ENCODE measurements at places on chromosomes 13 and 19.

DNA sequence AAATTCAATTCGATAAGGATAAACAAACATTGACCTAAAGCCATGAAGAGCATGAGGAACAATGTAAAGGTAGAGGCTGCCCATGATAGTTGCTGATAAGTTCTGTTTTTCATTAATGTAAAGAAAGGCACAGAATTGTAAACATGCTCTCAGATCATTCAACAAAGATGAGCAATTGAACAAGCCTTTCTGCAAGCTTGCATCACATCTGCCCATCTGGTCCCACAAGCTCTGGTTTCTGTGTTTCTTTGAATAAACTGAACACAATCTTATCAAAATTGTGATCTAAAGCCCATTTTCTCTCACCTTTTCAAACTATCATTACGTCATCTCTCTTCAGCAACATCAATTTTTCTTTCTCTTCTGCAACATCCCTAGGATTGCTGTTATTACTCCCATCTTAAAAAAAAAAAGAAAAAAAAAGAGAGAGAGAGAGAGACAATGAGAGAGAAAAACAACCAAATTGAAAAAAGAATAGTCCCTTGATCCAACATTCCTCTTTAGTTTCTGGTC is 487.2 kb upstream of the GPC6 start:
- no peak for DNase-seq

GRCh38 chr19:18418029-18418482 is 1.1 kb upstream of the SSBP4 start:
- peak; percentile 58 for DNase-seq

DNA sequence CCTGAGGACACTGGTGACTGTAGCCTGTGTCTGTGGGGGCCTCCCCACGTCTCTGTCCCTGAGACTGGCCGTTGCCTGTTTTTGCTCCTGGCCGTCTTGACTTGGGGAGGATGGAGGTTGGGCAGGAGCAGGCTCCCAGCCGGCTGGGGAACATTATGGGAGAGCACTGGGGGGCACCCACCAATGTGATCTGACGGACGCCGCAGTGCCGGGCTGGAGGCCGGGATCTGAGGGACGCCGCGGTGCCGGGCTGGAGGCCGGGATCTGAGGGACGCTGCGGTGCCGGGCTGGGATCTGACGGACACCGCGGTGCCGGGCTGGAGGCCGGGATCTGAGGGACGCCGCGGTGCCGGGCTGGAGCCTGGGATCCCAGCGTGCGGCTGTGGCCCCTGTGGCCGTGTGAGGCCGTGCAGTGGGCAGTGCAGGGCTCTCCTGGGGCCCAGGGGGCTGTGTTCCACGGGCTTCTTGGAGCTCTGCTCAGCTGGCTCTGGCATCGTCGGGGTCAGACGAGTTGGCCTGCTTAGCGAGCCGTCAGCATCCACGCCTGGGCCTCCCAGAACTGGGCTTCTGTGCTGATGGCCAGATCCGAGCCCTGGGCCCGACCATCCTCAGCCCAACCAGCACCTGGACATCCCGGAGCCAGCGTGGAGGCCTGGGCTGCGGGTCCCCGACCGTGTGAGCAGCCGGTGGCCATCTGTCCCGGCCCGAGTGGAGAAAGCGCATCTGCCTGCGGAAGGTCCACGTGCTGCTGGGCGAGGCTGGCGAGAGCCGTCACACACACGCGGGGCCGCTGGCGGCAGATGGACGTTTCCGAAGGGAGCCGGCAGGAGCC is 45.8 kb downstream of the GAS6 start:
- no peak for DNase-seq

DNA sequence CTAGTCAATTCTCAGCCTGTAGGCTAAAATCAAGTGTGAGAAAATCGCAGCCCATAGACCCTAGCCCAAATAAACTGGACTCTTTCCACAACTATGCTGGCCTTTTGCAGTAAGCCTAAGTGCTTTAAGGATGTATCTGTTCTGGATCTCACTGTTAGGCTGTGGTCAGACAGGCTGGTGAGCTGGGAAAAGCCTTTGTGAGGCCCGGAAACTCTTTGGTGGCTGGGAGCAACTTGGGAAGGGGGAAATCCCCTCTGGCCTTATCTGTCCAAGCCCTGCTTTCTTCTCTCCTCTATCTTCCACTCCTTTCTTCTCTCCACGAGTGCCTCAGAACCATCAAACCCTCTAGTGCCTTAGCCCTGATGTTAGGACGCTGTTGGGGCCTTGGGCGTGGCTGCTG is 135.4 kb downstream of the LACC1 start:
- no peak for DNase-seq

- DNase-seq = no peak
Measured at GRCh38 chr13:80962855-80963254, 621.9 kb upstream of the SPRY2 start.

GRCh38 chr19:7953060-7953459 is 9.6 kb upstream of the TIMM44 start:
- DNase-seq = peak; percentile 47

DNA sequence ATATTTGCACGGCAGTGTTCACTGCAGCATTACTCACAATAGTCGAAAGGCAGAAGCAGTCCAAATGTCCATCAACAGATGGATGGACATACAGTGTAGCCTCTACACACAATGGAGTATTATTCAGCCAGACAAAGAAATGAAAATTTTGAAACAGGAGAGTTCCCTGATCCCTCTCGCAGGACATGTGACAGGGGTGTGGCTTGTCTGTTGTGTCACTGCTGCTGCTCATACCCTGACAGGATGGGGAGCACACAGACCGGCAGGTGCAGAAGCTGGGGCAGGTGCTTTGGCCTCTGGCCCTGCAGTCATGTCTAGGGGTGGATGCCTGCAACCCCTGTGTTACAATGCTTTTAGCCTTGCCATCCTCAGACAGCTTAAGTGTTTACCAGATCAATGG is 204.3 kb downstream of the EFNB2 start:
- no peak for DNase-seq

- DNase-seq = no peak
Measured at GRCh38 chr13:68125087-68125480, 894.9 kb upstream of the PCDH9 start.

DNA sequence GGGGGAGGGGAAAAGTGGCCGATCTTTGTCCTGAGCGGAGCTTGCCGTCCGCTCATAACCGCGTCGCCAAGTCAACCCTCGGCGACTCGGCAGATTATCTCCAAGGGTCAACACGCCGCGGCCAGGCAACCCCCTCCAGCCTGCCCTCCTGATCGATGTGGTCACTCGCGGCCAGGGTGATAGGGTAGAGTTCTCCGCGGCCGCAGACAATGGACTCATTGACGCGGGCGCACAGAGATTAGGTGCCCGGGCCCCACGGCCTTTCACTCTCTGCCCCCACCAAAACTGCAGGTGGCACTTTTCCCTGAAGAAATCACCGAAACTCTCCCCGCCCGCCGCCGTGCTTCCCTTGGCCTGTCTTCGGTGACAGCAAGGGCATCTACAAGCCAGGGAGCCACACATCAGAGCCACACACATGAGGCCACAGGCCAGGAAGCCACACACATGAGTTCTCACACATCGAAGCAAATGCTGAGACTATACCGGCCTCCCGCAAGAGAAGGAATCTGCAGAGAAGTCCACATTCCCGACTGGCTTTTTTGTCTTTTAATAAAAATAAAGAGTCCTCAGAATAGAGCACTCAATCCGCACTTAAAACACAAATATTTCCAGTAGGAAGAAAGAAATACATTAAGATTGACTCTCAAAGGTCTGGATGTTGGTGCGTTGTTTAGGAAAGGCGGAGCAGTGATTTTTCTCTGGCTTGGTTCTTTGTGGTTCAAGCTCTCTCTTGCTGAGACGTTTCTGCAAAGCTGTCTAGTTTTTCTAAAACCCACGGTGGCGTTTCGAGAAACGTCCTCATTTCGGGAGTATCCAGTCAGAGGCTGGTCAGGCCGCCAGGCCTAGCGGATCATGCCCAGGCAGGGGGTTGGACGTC is 1.5 kb upstream of the PDX1 start:
- DNase-seq = no peak

DNA sequence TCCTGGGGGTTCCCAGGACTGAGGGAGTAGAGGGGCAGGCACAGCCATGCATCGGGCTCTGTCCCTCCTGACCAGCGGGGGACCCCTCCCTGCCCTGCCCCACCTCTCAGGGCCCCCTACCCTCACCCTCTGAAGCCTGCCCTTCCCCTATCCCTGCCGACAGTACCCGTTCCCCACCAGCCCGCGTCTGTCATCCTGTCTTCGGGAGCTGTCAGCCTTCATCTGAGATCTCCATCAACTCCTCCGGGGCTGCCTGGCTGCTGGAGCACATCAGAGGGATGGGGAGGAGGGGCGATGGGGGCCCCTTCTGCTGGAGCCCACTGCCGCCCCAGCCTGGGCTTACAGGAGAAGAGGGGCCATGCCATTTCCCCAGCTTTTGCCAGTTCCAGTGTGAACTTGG is 6.2 kb upstream of the SHD start:
- no peak for DNase-seq

DNA sequence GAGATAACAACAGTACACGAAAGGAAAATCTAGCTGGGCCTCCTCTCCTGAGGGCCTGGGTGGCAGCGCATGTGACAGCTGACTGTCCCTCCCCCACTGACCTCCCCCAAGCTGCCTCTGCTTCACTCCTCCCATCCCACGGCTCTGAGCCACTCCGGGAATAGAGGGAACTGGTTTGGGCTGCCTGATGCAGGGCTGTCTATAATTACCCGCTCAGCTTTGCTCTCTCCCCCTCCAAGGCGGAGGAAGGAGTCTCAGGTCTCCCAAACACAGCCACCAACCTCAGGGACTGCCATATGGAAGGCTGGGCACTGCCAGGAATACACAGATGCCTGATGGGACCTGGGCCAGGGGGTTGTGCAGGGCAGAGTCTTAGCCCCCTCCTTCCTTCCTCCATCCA is 7.9 kb downstream of the NAPA start:
- DNase-seq = no peak

- no peak for DNase-seq
Measured at GRCh38 chr19:51469162-51469561, 9.2 kb upstream of the CEACAM18 start.

DNA sequence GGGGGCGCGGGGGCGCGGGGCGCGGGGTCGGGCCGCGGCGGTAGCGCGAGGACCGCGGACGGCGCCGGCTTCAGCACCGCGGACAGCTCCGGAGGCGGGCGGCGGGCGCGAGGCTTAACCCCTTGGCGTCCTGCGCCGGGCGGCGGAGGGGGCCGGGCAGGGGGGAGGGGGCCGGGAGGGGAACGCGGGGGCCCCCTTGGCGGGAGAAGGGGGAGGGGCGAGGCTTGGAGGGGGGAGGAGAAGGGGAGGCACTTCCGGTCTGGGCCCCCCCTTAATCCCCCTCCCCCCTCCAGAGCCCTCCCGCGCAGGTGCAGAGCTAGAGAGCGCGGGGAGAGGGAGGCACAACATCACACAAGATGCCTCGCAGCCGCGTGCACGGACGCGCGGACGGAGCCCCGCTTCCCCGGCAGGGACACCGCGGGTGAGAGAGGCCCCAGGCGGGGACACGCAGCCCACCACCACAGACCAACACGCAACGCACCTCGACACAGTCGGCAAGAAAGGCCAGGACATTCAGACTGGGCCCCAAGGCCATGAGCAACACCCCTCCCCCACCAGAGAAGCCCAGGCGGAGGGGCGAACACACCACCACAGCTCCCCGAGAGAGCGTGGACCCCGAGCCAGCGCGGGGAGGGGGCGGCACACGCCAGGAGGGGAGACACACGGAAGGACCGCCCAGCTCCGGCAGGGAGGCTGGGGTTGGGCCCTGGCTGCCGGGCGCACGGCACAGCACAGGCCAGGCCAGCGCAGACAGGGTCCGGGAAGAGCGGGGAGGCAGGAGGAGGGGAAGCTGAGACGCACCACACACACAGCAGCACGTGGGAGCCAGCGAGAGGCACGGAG is 24.1 kb downstream of the SHANK1 start:
- peak; percentile 19 for DNase-seq

DNA sequence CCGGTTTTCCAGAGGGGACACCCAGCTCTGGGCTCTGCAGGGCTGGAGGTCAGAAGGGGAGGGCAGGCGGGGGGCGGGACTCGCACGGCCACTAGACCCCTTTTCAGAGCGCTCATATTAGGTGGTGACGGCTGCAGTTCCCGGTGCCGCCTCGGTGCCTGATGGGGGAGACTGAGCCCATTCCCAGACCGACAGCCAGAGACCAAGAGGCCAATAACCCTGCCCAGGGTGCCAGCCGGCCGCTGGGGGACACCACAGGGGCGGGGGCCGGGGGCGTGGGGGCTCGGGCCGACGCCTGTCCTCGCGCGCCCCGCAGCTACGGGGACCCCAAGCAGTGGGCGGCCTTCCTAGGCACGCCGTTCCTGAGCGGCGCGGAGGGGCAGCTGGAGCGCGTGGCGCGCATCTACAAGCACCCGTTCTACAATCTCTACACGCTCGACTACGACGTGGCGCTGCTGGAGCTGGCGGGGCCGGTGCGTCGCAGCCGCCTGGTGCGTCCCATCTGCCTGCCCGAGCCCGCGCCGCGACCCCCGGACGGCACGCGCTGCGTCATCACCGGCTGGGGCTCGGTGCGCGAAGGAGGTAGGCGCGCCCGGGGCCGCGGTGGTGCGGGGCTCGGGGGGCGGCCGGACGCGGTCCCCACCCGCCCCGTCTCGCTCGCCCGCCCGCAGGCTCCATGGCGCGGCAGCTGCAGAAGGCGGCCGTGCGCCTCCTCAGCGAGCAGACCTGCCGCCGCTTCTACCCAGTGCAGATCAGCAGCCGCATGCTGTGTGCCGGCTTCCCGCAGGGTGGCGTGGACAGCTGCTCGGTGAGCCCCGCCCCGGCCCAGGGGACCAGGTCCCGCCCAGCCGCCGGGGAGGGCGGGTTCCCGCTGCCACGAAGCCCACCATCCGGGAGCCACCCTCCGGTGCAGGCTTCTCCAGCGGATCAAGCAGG is 2.4 kb downstream of the TIMM13 start:
- DNase-seq = no peak

DNA sequence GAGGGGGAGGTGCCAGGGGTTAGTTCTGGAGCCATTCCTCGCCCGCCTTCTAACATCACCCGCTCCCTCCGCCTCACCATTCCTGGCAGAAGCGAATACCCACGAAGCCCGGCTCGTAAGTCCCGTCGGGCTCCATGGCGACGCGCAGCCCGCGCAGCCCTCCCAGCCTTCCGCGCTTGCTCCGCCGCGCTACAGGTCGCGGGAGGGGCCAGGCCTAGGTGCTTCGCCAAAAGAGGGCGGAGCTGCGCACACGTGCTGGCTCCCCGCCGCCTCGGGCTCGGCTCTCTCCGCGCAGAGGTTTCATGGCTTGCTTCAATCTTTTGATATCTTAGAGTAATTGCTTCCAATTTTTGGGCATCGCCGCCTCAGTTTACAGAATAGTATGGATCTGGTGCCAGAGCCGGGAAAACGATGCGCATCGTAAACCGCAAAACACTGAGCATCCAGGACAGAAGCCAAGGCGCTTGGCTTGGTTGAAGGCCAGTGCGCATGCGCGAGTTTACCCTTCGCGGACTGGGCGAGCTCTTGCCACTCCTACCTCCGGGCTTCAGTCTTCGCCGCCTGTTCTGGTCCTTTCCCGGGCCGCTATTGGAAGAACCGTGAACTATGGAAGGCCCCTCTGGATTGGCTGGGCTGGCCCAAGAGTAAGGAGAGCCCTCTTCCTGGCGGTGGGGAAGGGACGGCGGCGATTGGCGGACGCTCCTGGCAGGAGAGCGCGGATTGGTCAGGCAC is at the start of gene POLR2I:
TSS of gene POLR2I (minus strand) at position 155 of the 732 bp plus-strand sequence. CDS start at position 136, 19 bp downstream.
- DNase-seq = peak; percentile 99

DNA sequence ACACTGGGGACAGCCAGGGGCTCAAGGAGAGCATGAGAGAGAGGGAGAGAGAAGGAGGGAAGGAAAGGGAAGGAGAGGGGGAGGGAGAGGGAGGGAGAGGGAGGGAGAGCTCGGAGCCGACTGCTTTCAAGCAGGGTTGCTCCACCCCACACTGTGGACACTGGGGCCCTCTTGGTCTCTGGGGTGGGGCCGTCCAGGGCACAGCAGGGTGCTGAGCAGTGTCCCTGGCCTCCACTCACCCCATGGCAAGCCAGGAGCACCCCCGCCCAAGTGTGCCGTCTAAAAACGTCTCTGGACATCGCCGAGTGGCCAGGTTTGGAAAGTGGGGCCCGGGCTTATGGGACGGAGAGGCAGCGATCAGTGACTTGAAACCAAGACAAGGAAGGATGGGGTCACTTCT is 20.9 kb downstream of the DPP9 start:
- DNase-seq = no peak
